HFFc6 (cell line): ENCODE measurements at places on chromosomes 4 and X.

DNA sequence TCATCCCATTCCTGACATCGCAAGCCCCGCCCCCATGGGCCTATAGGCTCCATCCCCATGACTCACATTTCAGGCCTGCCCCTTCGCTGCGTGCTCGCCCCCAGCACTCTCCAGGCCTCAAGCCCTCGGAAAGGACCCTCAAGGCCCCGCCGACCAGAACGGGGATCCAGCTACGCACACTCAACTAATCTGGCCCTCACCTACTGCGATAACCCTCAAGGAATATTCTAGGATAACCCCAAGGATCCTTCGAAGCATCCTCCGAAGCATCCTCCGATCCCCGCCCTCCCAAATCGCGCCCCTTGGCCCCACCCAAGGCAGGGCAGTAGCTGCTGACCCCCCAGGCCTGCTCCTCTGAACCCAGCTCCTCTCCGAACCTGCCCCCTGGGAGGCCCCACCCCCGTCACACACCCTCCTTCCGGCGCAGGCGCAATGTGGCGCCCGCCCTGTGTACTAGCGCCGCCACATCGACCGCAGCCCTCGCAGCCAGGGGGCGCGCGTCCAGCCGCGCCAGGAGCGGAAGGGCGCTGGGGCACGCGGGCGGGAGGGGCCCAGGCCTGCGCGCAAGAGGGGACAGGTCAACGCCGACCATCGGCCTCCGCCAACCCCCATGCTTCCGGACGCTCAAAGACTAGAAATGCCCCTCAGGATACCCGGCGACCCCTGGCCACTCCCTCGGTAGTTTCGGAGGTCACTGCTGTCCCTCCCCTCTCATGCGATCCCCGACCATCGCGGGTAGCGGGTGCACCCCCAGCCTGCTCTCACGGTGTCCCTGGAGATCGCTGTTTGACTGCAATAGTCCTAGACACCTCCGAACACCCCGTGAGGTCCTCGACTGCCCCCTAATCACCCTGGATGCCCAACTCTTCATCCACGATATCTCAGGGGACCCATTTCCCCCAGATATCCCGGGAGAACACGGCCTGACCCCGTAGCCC, 6.4 kb upstream of the MAGIX start:
- DNase-seq: peak; percentile 82
- peaks cover 18% of the 10 kb centered on the region for H3K4me1 ChIP-seq
- H3K4me3 ChIP-seq: peak overlapping the region; percentile 90
- H3K36me3 ChIP-seq: no peaks in the 10 kb centered on the region
- H3K27me3 ChIP-seq: no peaks in the 10 kb centered on the region

GRCh38 chr4:169774466-169775445, 17.0 kb upstream of the HPF1 start:
- peaks cover 40% of the 10 kb centered on the region for H3K27me3 ChIP-seq
- H3K27ac ChIP-seq: no peak overlapping the region
- peaks cover 15% of the 10 kb centered on the region for H3K4me1 ChIP-seq
- no peak overlapping the region for H3K4me3 ChIP-seq

DNA sequence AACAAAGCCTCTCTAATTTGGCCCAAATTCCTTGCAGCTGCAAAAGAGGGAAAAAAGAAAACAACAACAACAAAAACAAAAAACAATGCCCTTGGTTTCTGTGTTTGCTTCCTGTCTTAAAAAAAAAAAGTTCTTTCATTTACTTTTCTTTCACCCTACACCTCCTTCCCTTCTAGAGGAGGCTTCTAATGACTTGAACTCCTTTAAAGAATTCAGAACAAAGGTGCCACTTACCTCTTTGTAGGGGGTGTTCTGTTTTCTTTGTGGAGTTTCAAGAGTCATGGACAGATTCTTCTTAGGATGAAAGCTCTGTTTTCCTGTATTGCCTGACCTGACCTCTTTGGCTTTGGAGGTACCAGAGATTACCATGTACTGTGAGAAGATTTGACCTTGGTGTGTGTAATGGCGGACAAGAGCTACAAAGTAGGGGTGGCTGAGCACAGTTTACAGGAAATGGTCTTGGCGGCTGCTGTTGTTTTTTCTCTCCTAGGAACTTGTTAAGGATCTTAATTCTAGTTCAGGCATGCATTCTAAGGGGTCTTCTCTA, 72.4 kb upstream of the S100G start:
- 0 out of 2 replicates have a peak, but pooled peaks cover 2% of the 10 kb centered on the region for H3K36me3 ChIP-seq
- no peak for DNase-seq
- no peak overlapping the region for H3K27ac ChIP-seq
- H3K27me3 ChIP-seq: no peaks in the 10 kb centered on the region

GRCh38 chrX:93461060-93461459, 212.3 kb downstream of the NAP1L3 start:
- no peaks in the 10 kb centered on the region for H3K36me3 ChIP-seq
- no peak for DNase-seq
- H3K27ac ChIP-seq: no peak overlapping the region
- no peaks in the 10 kb centered on the region for H3K4me1 ChIP-seq
- no peak overlapping the region for H3K4me3 ChIP-seq

- H3K36me3 ChIP-seq: no peaks in the 10 kb centered on the region
- DNase-seq: peak; percentile 49
- H3K27ac ChIP-seq: no peak overlapping the region
- no peaks in the 10 kb centered on the region for H3K4me1 ChIP-seq
- H3K4me3 ChIP-seq: peak overlapping the region; percentile 51; the same call in 1 of the 2 replicates
- no peaks in the 10 kb centered on the region; the same call in 1 of the 2 replicates for H3K27me3 ChIP-seq
Measured at GRCh38 chr4:20773144-20773997, 73.1 kb downstream of the PACRGL start.

DNA sequence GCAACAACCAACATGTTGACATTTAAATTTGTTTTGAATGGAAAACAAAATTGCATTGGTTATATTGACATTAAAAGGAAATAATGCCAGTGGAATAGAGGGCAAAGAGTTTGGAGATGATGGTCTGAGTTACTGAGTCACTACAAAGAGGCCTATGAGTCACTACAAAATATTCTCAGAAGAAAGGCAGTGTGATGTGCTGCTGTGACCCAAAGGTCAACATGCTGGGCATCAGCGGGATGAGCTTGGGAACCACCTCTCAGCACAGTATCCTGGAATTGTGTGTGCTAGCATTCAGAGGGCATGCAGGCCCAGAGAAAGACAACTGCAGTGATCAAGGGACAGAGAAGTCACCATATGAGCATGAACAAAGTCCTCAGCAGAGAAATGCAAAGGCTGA, 2.8 kb downstream of the CMC4 start:
- no peaks in the 10 kb centered on the region for H3K36me3 ChIP-seq
- peak; percentile 61 for DNase-seq
- peak overlapping the region; percentile 93 for H3K27ac ChIP-seq

DNA sequence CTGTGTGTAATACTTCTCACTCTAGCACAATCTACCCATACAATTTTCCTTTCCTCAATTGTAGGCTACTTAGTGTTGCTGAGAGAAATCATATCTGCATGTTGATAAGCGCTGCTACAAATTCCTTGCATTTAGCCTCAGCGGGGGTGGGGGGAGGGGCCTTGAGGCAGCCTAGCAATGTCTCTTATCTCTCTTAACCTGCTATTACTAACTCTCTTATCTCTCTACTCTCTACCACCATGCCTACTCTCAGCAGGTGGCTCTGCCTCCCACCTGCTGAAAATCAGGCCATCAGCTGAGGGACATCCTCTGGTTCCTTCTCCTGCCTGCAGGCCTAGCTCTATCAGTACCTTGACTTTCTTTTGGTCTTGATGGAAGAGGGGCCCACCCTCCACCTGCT, 98.9 kb downstream of the GPR82 start:
- H3K27ac ChIP-seq: peak overlapping the region; percentile 30; the same call in 1 of the 2 replicates
- H3K4me1 ChIP-seq: peaks cover 46% of the 10 kb centered on the region
- peaks cover 11% of the 10 kb centered on the region; the same call in 1 of the 2 replicates for H3K36me3 ChIP-seq
- no peaks in the 10 kb centered on the region for H3K27me3 ChIP-seq
- H3K4me3 ChIP-seq: no peak overlapping the region

- no peak for DNase-seq
- peaks cover 19% of the 10 kb centered on the region for H3K4me1 ChIP-seq
- no peak overlapping the region for H3K4me3 ChIP-seq
- H3K27ac ChIP-seq: no peak overlapping the region
Measured at GRCh38 chr4:53422367-53422766, 44.9 kb downstream of the FIP1L1 start.

GRCh38 chr4:122997463-122998101, 75.2 kb upstream of the NUDT6 start:
- no peaks in the 10 kb centered on the region; the same call in 1 of the 2 replicates for H3K27me3 ChIP-seq
- no peak for DNase-seq
- H3K4me3 ChIP-seq: no peak overlapping the region
- H3K27ac ChIP-seq: no peak overlapping the region

- H3K4me1 ChIP-seq: peaks cover 46% of the 10 kb centered on the region
- peaks cover 9% of the 10 kb centered on the region for H3K36me3 ChIP-seq
- H3K27me3 ChIP-seq: peaks cover 8% of the 10 kb centered on the region
- H3K27ac ChIP-seq: no peak overlapping the region
Measured at GRCh38 chrX:63917296-63917695, 132.3 kb upstream of the ARHGEF9 start.

DNA sequence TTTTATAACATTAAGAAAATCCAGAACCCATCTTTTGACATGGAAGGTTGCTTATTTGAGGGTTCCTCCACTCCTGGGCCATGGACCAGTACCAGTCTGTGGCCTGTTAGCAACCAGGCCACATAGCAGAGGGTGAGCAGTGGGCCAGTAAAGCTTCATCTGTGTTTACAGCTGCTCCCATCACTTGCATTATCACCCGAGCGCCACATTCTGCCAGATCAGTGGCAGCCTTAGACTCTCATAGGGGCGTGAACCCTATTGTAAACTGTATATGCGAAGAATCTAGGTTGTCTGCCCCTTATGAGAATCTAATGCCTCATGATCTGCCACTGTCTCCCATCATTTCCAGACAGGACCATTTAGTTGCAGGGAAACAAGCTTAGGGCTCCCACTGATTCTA, 58.6 kb downstream of the NDST4 start:
- DNase-seq: no peak
- no peaks in the 10 kb centered on the region for H3K4me1 ChIP-seq
- no peaks in the 10 kb centered on the region; the same call in 1 of the 2 replicates for H3K27me3 ChIP-seq
- H3K27ac ChIP-seq: no peak overlapping the region

- no peaks in the 10 kb centered on the region for H3K27me3 ChIP-seq
- DNase-seq: no peak
- peaks cover 31% of the 10 kb centered on the region for H3K4me1 ChIP-seq
- no peak overlapping the region for H3K4me3 ChIP-seq
- no peak overlapping the region for H3K27ac ChIP-seq
Measured at GRCh38 chr4:88041626-88042025, 34.2 kb downstream of the PKD2 start.

GRCh38 chr4:81137446-81137845, 77.6 kb downstream of the PRKG2 start:
- no peaks in the 10 kb centered on the region for H3K36me3 ChIP-seq
- no peak for DNase-seq
- no peak overlapping the region for H3K4me3 ChIP-seq
- H3K4me1 ChIP-seq: no peaks in the 10 kb centered on the region
- no peaks in the 10 kb centered on the region for H3K27me3 ChIP-seq

DNA sequence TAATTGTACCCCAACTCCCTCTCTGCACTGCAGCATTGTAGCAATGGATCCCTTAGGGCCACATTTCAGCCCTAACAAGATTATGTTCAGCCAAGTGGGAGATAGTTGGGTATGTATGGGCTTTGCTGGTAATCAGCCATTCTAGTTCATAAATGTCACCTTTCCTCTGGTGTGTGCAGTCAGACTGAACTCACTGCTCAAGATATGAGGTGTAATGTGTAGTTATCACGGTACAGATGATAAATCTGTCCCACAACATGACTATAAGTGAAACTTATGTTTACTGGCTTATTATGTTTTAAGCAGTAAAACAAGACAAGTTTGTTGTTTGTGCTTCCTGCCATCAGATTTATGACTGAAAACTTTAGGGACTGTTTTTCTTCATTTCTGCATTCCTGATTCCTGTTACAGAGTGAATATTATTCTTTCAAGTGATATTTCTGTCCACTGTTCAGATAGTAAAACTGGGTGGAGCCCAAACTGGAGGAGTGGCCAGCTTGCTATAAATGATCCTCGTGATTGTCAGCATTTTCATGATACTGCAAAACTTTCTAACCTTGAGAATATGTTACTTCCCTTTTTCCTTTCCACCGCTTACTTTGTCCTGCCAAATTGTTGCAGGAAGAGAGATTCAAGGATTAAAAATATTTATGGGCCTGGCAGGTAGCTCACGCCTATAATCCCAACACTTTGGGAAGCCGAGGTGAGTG, 44.9 kb downstream of the ANAPC4 start:
- no peaks in the 10 kb centered on the region for H3K4me1 ChIP-seq
- H3K4me3 ChIP-seq: no peak overlapping the region
- no peaks in the 10 kb centered on the region for H3K36me3 ChIP-seq

GRCh38 chr4:149933883-149934282, 118.2 kb upstream of the IQCM start:
- no peaks in the 10 kb centered on the region for H3K4me1 ChIP-seq
- H3K36me3 ChIP-seq: no peaks in the 10 kb centered on the region
- H3K4me3 ChIP-seq: no peak overlapping the region
- DNase-seq: no peak
- H3K27ac ChIP-seq: no peak overlapping the region

DNA sequence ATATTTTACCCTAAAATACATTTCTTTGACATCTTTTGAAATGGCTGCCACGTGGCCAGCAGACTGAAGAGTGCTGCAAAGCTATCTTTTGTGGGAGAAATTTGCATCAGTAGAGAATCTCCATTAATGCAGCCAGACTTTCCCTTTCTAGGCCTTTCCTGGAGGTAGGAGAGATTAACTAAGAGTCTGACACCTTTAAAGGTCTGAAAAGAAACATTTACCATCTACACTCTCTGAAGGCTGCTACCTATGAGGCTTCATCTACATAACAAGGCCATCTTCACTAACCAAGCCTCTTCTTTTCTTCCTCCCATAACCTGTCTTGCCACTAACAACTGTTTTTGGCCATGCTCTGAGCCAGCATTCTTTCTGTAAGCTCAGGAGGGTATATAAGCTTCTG, 17.8 kb upstream of the SPRY1 start:
- no peaks in the 10 kb centered on the region for H3K36me3 ChIP-seq
- no peak for DNase-seq
- no peak overlapping the region for H3K4me3 ChIP-seq
- H3K27ac ChIP-seq: no peak overlapping the region

DNA sequence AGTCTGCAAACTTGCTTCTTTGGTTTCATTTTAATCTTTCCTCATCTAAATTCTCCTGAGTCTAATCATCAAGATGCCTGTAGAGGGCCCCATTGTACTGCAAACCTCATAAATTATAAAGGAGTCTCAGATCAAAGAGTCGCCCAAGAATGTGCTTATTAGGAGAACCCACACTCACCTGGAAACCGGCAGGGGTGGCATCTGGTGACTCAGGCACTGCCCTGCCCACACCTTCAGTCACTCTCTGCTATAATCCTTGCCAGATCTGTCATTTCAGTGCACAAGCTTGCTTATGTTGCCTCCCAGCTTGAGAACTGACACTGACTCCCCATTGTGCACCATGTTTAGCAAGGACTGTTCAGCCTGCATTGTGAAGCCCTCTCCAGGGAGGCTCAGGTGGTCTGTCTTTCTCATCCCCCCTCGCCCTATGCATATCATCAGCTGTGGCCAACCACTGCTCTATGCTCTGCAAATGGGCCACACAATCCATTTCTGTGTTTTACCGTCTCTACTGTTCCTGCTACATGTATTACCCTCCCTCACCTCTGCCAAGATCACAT, 12.4 kb downstream of the EPGN start:
- no peaks in the 10 kb centered on the region for H3K27me3 ChIP-seq
- H3K4me1 ChIP-seq: peaks cover 42% of the 10 kb centered on the region
- H3K36me3 ChIP-seq: no peaks in the 10 kb centered on the region

- H3K4me3 ChIP-seq: no peak overlapping the region
- no peaks in the 10 kb centered on the region for H3K36me3 ChIP-seq
- DNase-seq: no peak
- no peak overlapping the region for H3K27ac ChIP-seq
- peaks cover 2% of the 10 kb centered on the region; the same call in 1 of the 2 replicates for H3K27me3 ChIP-seq
Measured at GRCh38 chrX:22234380-22234779, 38.3 kb upstream of the CBLL2 start.

GRCh38 chr4:5452156-5452555, 256.2 kb downstream of the EVC2 start:
- no peak for DNase-seq
- H3K4me3 ChIP-seq: no peak overlapping the region
- H3K27ac ChIP-seq: no peak overlapping the region
- no peaks in the 10 kb centered on the region for H3K36me3 ChIP-seq
